Cardiac atrium fibroblast (primary cell): ENCODE measurements at places on chromosomes 3 and 15. TPM values are rescaled to one million over a fixed set of nuclear protein-coding genes. Genes with fewer than 3 reads are reported as not detected.

Gene ACTL6A
- 34.8 and 36.9 TPM in 2 replicates for total RNA-seq

Gene SLC24A5
- total RNA-seq: not detected in 2 replicates

Gene FBXL22
- total RNA-seq: 1.5 TPM in 1 of 2 replicates, not detected in the other

Gene EHD4
- 15.5 and 17.7 TPM in 2 replicates for total RNA-seq

Gene CHST13
- total RNA-seq: not detected in 2 replicates

Gene HACD2
- 11.9 and 14.7 TPM in 2 replicates for total RNA-seq

Gene SMCO1
- not detected in 2 replicates for total RNA-seq

Gene TM4SF18
- total RNA-seq: 0.36 and 2.4 TPM in 2 replicates
